MM.1S (cell line): ENCODE measurements at places on chromosomes 5 and 9.

DNA sequence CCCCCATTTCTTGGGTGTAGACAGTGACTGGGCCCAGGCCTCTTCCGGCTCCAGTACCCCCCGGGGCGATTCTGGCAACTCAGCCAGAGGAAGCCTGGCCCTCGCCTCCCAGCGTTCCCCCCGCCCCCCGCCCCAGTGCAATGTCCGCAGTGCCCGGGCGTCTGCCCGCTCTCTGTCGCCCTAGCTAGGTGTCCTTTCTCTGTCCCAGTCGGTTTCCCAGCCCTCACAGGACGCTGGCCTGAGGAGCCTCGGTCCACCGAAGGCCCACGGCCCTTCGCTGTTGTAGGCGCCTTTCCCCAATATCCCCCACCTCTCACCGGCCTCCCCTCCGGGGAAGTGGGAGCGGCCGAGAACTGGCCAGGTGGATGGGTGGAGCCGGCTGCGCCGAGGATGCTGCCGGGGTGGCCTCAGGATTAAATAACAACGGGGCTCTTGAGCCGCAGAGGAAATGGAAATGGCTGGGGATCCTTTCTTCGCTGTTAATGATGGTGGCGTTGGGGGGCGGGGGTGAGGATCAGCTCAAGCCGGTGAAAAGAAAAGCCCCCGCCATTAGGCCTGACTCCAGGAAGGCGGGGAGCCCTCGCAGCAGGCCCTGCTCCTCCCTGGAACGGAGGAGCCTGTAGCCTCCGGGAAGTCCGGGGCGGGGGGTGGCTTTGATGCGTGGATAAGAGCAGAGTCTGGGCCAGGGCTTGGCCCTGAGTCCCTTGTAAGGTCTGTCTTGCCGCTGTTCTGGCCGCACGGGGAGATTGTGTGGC, 1.1 kb upstream of the SPRY4 start:
- DNase-seq = no peak

GRCh38 chr5:39093352-39093751, 19.2 kb upstream of the RICTOR start:
- DNase-seq = no peak

DNA sequence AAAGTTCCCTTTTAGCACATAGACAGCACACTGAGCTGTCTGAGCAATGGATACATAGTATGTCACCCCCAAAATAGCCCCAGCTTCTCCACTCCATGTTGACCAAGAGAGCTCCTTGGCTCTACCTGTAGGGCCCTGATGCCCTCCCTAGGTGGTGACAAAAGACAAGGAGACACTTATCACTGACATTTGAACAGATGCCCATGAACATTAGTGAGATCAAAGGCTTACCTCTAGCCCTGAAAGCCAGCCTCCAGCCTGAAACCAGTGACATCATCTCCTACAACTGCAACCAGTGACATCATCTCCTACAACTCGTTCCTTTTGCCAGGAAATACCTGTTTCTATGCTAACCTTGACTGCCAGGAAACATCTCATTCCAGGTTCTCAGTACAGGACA, 122.7 kb downstream of the FSTL4 start:
- DNase-seq = peak; percentile 74

DNA sequence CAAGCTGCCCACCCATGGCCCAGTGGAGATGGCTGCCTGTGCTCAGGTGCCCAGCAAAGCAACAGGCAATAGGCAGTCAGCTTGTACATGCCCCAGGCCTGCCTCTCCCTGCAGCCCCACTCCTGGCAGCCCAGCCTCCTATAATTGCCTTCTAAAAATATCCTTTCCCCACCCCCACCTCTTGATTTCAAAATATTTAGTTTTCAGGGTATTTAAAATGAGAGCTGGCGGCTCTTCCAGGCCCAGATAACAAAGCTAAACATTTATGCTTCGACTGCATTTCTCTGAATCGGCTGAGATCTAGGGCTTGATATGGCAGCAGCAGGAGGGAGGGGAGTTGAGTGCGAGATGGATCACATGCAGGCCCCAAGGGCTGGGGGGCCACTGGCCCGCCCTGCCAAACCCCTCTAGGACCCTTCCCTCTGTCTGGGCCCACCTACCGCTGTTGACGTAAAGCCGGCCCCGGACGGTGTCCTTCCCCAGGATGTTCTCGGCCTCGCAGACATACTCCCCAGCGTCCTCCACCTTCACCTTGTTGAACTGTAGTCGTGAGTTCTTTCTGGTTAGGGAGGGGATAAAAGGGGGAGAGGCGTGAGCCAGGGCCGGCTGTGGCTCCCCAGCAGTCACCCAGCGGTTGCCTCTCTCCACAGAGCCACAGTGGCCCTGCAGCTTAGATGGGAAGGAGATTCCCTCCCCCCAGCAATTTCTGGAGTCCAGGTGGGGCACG, 85.0 kb downstream of the PSD2 start:
- DNase-seq = no peak

GRCh38 chr5:16742938-16743337, 126.1 kb upstream of the RETREG1 start:
- DNase-seq = no peak

- DNase-seq = no peak
Measured at GRCh38 chr5:78907255-78907891, 77.7 kb downstream of the ARSB start.

DNA sequence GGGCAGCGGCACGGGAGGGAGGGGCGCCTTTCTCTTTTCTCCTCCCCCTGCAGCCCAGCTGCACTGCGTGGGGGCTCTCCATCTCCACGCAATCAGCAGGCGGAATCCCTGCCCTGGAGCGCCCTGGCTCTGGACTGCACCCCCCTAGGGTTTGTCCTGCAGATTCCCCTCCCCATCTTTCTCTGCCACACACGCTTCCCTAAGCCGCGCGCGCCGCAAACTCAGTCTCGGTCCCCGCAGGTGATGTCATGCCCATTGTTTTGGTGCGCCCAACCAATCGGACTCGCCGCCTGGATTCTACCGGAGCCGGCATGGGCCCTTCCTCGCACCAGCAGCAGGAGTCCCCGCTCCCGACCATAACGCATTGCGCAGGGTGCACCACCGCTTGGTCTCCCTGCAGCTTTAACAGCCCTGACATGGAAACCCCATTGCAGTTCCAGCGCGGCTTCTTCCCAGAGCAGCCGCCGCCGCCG, at the start of gene KCNN2:
TSS of gene KCNN2 (plus strand) at position 347 of the 473 bp plus-strand sequence. CDS start at position 417, 70 bp downstream.
- DNase-seq = peak; percentile 94

- DNase-seq = no peak
Measured at GRCh38 chr5:53929570-53929969, 369.1 kb downstream of the NDUFS4 start.

DNA sequence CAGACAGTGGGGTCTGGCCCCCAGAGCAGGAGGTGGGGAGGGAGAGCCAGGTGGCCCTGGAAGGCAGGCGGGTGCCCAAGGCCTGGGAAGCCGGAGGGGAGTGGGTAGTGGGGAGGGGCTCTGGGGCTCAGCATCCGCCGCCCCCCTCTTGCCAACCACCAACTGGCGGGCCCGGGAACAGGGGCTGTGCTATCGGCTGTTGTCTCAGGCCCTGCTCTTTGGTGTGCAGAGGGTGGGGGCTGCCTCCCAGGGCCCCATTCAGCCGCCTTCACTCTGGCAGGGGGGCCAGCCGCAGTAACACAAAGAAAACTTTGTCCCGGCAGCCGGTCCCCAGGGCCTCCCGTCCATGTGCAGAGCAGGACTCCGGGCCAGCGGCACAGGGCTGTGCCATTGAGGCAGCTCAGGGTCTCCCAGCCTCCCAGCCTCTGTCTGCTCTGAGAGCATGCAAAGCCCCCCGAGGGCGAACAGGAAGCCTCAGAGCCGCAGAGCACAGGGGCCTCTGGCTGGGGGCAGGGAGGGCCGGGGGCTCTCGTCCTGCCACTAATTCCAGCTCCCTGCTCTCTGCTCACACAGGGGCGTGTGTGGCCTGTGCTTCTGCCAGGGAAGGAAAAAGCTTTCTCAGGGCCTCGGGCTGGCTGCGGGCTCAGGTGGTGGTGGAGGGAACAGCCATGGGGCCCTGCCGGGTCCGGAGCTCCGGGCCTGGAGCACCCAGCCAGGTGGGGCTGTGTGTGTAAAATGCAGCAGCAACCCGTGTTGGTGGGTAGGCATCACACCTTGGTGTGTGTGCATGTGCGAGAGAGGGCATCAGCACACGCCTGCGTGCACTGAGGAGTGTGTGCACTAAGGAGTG, 54.2 kb upstream of the NOTCH1 start:
- DNase-seq = no peak

DNA sequence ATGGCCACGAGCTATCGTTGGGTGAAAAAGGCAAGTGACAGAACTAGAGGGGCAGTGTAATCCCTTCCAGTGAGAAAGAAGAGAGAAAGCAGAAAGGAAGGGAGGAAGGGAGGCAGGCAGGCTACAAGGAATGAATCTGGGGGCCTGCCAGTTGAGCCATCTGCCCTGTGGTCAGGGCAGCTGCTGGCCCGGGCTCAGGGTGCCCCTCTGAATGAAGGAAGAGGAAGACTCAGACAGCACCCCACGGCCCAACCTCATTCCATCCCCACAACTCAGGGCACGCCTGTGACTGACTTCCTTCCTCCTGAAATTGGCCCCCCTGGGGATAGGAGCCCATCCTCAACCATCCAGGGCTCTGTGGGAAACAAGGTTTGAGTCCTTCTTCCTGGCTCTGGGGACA, 20.3 kb upstream of the FLT4 start:
- no peak for DNase-seq

GRCh38 chr9:125789196-125789595, 42.0 kb downstream of the PBX3 start:
- DNase-seq = peak; percentile 27

- DNase-seq = no peak
Measured at GRCh38 chr9:132412089-132412488, 2.1 kb downstream of the CFAP77 start.

DNA sequence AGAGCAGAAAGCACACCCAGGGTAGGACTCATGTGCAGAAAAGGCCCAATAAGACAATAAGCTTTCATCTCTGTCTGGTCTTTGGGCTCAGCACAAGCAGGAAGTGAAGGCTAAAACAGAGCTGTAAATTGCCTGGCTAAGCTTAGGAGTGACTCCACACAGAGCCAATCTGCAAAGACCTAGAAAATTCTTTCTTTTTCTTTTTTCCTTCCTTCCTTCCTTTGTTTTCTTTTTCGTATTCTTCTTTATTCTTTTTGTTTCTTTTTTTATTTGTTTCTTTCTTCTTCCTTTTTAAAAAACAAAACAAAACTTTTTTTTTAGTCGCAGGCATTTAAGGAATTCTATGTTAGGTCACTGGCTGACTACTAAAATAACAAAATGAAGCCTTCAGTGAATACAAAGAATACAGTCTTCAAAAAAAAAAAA, 12.2 kb downstream of the SLC35A4 start:
- no peak for DNase-seq
